Left kidney (tissue), 8 donors: ENCODE measurements at places on chromosomes 2 and 18. TPM values are rescaled to one million over a fixed set of nuclear protein-coding genes. Genes with fewer than 3 reads are reported as not detected.
A peak's percentile ranks its signal among the peaks of the same experiment; 100 is the strongest.

Gene LDLRAD4
- polyA plus RNA-seq, result 9.7 TPM

Gene NR4A2
- polyA plus RNA-seq, result 0.42 TPM

DNA sequence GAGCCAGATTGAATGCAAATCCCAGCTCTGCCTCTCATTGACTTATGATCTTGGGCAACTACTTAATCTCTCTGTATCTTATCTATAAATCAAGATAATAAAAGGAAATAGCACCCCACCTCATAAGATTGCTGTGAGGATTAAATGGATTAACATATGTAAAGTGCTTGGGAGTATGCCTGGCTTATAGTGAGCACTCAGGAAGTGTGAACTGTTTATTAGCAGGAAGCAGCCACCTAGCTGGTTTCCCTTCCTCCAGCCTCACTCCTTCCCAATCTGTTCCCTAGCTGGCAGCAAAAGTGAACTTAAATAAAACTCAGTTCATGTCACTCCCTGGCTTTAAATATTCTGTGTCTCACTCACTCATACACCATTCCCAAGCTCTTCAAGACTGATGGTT, 526.6 kb upstream of the PKDCC start:
- no peak for DNase-seq

DNA sequence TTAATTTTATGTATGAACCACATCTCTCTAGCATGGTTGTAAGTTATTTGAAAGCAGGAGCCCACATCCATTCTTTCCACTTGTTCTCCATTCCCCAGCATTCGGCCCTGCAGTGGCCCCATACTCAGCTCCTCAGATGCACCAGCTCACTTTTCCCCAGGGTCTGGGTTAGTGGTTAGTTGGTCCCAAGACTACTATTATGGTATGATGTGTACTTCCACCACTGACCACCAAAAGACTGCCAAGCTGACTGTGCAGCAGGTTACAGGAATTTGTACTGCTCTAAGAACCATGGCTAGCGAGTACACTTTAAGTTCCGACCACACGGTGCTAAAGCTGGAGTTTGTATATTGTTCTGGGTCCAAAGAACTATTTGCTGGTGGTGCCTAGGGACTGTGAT, 413.6 kb upstream of the TCF4 start:
- no peak for DNase-seq

DNA sequence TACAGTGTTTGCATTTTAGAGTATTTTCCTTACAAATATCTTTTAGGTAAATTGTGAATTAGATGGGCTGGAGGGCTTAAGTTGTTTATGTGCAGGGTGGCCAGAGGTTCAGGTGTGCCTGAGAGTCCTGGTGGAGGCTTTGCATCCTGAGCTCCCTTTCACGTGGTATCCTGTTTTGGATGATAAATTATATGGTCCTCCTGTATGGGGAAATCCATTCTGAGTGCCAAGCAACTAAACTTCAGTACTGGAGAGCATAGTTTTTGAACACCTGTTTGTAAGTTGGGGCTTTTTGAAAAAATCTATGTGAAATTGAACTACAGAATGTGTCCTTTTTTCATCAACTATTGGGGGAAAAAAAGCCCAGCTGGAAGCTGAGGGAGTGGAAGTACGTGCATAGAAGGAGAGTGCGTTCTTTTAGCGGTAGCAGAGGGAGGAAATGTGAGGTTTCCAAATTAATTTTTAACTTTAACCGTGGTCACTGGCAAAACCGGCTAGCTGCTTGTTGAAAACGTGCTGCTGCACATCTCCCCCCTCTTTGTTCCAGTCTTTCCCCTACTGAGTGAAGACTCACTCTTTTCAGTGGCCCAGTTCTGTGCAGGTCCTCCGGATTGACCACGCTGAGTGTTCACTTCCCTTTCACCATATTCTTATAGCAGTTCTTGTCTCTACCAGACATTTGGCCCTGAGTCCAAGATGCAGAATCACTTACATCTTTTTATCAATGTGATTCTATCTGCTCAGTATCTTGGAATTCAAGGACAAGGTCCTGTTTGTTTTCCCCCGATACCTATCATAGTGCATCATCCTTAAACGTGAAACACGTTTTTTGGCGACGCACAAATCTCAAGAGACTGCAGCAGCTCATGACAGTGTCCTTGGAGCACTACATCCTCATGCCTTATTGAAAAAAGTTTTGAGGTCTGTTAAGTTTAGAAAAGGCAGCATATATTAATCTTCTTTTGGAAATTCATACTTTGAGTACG, 15.3 kb downstream of the CNOT11 start:
- DNase-seq, result peak; percentile 34
